ENCODE measurements at places on chromosomes 1 and 21. TPM values are rescaled to one million over a fixed set of nuclear protein-coding genes. Genes with fewer than 3 reads are reported as not detected.
A peak's percentile ranks its signal among the peaks of the same experiment; 100 is the strongest.

- no peaks in the 10 kb centered on the region for H3K4me1 ChIP-seq
- peak; percentile 68 for DNase-seq
- peak overlapping the region; percentile 48 for H3K4me3 ChIP-seq
- H3K27ac ChIP-seq, result no peak overlapping the region
- peaks cover 52% of the 10 kb centered on the region for H3K27me3 ChIP-seq
- H3K36me3 ChIP-seq, result no peaks in the 10 kb centered on the region
These were observed 332.1 kb downstream of the RRAGC start for GRCh38 chr1:38527373-38527966.

- no peak overlapping the region for H3K4me3 ChIP-seq
- H3K36me3 ChIP-seq, result no peaks in the 10 kb centered on the region
- no peaks in the 10 kb centered on the region for H3K27me3 ChIP-seq
- no peak overlapping the region for H3K27ac ChIP-seq
- peak; percentile 22 for DNase-seq
- H3K4me1 ChIP-seq, result no peaks in the 10 kb centered on the region
These were observed 100.7 kb upstream of the OLFM3 start for GRCh38 chr1:102097451-102097850.

DNA sequence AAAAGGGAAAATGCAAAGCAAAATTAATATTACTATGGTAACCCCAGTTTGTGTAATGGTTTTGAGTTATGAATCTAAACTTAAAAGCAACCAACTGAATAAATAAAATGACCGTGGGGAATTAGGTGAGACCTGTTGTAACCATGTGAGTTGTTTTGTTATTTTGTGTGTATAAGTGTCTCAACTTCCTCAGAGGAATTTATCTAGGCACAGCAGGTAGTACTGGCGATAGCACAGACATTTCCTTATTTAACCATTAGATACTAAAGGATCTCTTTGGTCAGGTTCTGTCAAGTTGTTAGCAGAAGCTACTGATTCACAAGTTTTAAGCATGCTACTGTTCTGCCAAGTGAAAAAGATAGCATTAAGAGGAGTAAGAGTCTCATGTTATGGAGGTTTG, 39.3 kb upstream of the LRRC7 start:
- H3K36me3 ChIP-seq, result peaks cover 5% of the 10 kb centered on the region
- peaks cover 19% of the 10 kb centered on the region for H3K4me1 ChIP-seq
- no peaks in the 10 kb centered on the region for H3K27me3 ChIP-seq
- DNase-seq, result no peak

DNA sequence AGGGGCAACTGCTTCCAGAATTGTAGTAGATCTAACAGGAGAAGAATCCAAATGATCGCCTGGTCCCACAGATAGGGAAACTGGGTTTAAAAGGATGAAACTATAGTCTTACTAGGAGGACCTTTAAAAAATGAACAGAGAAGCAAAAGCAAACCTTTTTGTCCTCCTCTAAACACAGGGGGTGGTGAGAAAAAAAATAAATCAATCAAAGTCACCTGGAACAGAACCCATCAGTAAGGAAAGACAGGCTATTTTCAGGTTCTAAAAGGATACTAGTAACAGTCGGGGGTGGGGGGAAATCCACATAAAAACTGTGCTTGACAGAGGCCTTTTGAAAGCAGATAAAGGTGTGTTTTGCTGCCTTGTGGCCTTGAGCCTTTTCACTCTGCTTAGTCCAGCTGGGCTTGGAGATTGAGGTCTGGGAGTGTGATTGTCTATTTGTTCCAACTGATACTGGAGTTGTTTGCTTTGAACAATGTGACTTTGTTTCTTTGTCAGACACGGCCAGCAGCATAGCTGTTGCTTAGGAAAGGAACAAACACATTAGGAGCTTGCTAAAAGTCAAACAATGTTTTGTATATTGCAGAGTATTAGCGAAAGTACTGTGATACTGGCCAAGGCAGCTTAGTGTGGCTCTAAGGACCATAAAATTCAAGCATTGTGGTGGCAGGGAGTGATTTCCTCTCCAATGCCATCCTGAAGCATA, 141.1 kb upstream of the IRF2BP2 start:
- peaks cover 37% of the 10 kb centered on the region for H3K4me1 ChIP-seq
- no peak overlapping the region for H3K4me3 ChIP-seq
- no peaks in the 10 kb centered on the region for H3K27me3 ChIP-seq
- H3K27ac ChIP-seq, result no peak overlapping the region
- no peaks in the 10 kb centered on the region for H3K36me3 ChIP-seq

DNA sequence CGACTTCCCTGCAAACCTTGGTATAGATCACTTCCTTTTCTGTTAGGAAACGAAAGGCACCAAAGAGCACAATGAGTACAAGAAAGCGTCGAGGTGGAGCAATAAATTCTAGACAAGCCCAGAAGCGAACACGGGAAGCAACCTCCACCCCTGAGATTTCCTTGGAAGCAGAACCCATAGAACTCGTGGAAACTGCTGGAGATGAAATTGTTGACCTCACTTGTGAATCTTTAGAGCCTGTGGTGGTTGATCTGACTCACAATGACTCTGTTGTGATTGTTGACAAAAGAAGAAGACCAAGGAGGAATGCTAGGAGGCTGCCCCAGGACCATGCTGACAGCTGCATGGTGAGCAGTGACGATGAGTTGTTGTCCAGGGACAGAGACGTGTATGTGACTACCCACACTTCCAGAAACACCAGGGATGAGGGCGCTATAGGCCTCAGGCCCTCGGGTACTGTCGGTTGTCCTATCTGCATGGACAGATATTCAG, 18.5 kb downstream of the FAM89A start:
- no peak overlapping the region for H3K27ac ChIP-seq
- no peaks in the 10 kb centered on the region for H3K4me1 ChIP-seq
- H3K36me3 ChIP-seq, result no peaks in the 10 kb centered on the region
- H3K27me3 ChIP-seq, result no peaks in the 10 kb centered on the region
- H3K4me3 ChIP-seq, result no peak overlapping the region

GRCh38 chr1:77977989-77978292, 931 bp downstream of the FUBP1 start:
- no peaks in the 10 kb centered on the region for H3K27me3 ChIP-seq
- peaks cover 27% of the 10 kb centered on the region for H3K4me1 ChIP-seq
- H3K27ac ChIP-seq, result no peak overlapping the region
- no peak for DNase-seq
- no peak overlapping the region for H3K4me3 ChIP-seq

DNA sequence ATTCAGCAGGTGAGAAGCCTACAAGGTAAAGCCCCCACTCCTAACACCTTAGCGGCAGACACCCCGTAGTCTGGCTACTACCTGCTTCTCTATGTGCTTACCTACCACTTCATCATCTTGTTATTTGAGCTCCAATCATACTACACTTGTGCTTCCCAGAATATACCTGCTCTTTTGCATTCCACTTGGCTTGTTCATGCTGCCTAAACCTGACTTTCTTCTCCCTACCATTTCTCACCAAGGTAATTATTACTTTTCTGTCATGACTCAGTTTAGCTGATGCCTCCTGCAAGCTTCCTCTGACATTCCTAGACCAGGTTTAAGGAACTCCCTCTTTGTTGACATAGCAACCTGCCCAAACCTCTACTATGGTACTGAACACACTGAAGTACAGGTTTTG, 495.6 kb upstream of the C1orf87 start:
- H3K27me3 ChIP-seq, result no peaks in the 10 kb centered on the region
- peaks cover 69% of the 10 kb centered on the region for H3K4me1 ChIP-seq
- H3K4me3 ChIP-seq, result peak overlapping the region; percentile 15
- H3K36me3 ChIP-seq, result peaks cover 17% of the 10 kb centered on the region
- DNase-seq, result peak; percentile 60

DNA sequence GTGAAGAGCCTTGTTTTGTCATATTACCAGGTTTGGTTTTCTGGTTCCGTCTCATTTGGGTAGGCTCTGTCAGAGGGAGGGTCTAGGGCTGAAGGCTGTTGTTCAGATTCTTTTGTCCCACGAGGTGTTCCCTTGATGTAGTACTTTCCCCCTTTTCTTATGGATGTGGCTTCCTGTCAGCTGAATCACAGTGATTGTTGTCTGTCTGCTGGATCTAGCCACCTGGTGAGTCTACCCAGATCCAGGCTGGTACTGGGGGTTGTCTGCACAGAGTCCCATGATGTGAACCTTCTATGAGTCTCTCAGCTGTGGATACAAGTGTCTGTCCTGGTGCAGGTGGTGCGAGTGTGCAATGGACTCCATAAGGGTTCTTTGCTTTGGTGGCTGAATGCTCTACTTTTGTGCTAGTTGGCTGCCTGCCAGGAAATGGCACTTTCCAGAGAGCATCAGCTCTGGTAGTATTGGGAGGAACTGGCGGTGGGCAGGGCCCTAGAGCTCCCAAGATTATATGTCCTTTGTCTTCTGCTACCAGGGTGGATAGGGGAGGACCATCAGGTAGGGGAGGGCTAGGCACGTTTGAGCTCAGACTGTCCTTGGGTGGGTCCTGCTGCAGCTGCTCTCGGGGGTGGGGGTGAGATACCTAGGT, 246.0 kb downstream of the RYR2 start:
- DNase-seq, result no peak
- H3K27me3 ChIP-seq, result no peaks in the 10 kb centered on the region
- H3K36me3 ChIP-seq, result no peaks in the 10 kb centered on the region
- no peak overlapping the region for H3K27ac ChIP-seq

- H3K4me3 ChIP-seq, result no peak overlapping the region
- no peaks in the 10 kb centered on the region for H3K27me3 ChIP-seq
- H3K27ac ChIP-seq, result no peak overlapping the region
These were observed 54.6 kb downstream of the S100B start for GRCh38 chr21:46550116-46550941.

DNA sequence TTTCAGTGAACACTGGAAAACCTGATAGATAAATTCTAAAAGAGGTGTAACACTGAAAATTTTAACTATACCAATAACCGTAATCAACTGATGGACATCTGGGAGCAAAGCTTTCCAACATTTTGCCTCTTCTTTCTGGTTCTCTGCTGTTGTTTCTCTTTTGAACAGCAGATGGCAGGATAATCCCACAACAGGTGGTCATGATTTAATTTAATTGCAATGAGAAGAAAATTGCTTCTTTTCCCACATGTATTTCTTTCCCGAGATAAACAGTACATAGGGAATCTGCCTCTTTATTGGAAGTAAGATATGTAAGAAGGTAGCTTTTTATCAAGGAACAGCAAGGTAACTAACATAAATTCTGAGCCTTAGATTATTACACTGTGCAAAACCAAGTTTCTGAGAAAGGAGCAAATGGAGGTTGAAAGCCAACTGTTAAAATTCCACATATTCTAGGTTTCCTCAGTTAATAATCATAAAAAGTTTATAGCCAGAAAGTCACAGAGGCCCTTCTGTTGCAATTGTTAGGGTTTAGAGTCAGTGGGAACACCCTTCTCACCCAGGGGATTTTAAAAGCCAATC, 72.9 kb downstream of the RPS6KA1 start:
- no peaks in the 10 kb centered on the region for H3K36me3 ChIP-seq
- H3K4me1 ChIP-seq, result no peaks in the 10 kb centered on the region
- H3K27me3 ChIP-seq, result no peaks in the 10 kb centered on the region
- H3K4me3 ChIP-seq, result no peak overlapping the region
- DNase-seq, result peak; percentile 45

- H3K4me1 ChIP-seq, result no peaks in the 10 kb centered on the region
- H3K27ac ChIP-seq, result no peak overlapping the region
- H3K27me3 ChIP-seq, result no peaks in the 10 kb centered on the region
These were observed 7.1 kb upstream of the ACTA1 start for GRCh38 chr1:229440851-229441537.

DNA sequence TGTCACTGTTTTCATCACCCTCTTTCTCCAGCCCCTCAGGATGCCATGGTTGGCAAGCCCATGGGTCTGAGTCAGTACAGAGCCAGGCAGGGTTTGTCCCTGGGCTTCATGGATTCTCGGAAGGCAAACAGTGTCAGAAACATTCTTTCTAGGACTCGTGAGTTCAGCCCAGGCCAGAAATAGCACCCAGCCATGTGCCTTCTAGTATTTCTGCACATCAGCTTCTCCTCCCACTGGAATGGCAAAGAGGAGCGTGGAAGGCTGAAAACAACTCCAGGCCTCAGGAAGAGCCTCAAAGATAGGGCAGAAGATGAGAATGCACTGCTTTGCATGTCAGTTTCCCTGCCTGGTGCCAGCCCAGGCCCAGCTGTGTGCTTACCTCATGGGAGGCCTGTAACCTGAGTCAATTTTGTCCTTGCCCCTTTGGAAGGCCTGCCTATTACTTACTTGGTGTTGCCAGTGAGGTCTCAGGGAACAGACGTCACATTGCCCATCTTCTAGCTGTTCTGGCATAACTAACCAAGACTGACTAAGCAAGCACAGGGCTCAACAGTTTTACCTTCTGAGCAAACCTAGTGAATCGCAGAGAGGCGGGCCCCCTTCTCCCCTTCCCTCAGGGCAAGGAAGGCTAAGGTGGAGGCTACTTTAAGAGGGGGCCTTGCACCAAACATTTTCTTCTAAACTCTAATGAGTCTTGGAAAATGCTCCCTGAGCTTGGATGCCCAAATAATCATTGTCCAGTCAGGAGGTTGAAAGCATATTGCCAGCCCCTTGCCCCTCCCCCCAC, 42.4 kb downstream of the GLUL start:
- H3K4me3 ChIP-seq, result no peak overlapping the region
- no peak overlapping the region for H3K27ac ChIP-seq
- H3K4me1 ChIP-seq, result no peaks in the 10 kb centered on the region
- no peaks in the 10 kb centered on the region for H3K36me3 ChIP-seq
- no peak for DNase-seq

VWA5B1 gene
- not detected for total RNA-seq

EYA3 gene
- total RNA-seq, result 18.8 TPM

TRIM17 gene
- 2.3 TPM for total RNA-seq

CFHR3 gene
- total RNA-seq, result not detected

MAEL gene
- 0.34 TPM for total RNA-seq
